Immature natural killer cell (primary cell): ENCODE measurements at places on chromosomes 2 and 18. TPM values are rescaled to one million over a fixed set of nuclear protein-coding genes. Genes with fewer than 3 reads are reported as not detected.

- DNase-seq = peak; percentile 31
Measured at GRCh38 chr18:24397694-24398368, at the start of gene OSBPL1A. OSBPL1A (minus strand) TSS chr18:24397824; CDS start chr18:24377533, 20,291 bp downstream.

DNA sequence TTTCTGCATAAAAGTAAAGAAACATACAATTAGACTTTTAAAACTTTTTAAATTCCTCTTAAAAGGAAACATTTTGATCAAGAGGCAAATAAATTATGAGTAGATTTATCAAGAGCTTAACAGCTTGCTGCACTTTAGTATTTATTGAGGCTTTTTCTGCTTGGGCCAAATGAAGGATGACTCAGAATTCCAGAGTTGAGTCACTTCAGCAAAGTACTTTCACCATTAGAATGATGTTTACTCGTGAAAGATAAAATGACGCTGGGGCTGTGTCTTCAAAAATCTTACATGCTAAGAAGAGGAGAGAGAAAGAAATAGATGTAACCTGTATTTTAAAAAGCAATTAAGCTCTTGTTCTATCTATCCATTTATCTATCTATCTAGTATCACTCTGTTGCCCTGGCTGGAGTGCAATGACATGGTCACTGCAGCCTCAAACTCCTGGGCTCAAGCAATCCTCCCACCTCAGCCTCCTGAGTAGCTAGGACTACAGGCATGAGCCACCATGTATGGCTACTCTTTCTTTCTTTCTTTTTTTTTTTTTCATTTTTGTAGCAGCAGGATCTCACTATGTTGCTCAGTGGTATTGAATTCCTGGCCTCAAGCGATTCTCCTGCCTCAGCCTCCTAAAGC is 75.3 kb upstream of the RIOK3 start:
- DNase-seq = no peak

DNA sequence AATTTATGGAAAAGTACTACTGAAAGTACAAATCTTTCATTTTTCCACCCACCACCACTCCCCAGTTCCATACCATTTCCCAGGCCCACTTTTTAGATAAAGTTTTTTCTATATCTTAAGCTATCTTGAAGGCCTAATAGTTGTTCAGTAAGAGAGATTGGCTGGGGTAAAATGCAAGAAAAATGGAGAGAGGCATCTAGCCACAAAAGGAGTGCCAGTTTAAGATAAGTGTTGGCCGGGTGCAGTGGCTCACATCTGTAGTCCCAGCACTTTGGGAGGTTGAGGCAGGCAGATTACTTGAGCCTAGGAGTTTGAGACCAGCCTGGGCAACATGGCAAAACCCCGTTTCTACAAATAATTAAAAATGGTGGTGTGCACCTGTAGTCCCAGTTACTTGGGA is 28.6 kb downstream of the NBEAL1 start:
- DNase-seq = no peak

- DNase-seq = no peak
Measured at GRCh38 chr2:23301136-23301535, 83.8 kb upstream of the KLHL29 start.

DNA sequence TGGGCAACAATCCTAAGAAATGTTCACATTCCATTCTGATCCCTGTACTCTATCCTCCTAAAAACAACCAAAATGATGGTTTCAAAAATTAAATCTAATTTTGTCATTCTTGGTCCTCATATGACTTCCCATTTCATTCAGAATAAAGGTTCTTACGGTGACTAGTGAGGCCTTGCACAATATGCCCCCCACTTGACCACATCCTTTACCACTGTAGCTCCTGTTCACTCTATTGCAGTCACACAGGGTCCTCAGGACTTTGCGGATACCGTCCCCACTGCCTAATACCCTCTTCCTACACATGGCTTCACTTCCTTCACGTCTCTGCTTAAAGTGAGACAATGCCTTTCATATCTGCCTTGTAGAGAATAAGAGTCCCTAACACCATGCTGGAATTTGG is 1058.7 kb upstream of the KLHL29 start:
- no peak for DNase-seq

- DNase-seq = peak; percentile 35
Measured at GRCh38 chr2:240200230-240201051, 60.0 kb upstream of the OTOS start.

DNA sequence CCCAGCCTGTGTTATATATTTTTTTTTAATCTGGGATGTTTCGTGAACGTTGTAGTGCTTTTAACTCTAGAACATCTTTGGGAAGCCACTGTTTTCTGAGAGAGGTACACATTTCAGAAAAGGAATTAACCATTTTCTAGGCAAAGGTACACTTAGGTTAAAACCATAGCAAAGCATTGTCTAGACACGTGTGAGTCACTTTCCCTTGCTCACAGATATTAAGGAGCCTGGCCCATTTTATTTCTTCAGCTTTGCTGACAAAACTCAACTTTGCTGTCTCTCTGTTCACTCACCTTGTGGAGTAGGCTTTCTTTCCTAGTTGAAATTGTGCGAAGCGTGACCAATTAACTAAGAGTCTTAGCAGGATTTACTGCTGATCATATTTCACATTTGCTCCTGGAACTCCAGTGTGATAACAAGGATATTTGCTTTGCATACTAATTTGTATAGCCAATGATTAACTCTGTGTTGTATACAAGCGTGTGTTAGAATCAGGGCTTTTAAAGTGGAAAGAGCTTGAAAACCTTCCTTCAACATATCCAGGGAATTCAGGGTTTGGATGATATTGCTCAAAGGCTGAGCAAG is 215.0 kb upstream of the AGAP1 start:
- no peak for DNase-seq

- no peak for DNase-seq
Measured at GRCh38 chr18:12295389-12296086, 12.5 kb upstream of the TUBB6 start.

- no peak for DNase-seq
Measured at GRCh38 chr18:74175658-74176057, 27.3 kb downstream of the TIMM21 start.

- no peak for DNase-seq
Measured at GRCh38 chr2:88160517-88160916, 9.6 kb upstream of the THNSL2 start.

DNA sequence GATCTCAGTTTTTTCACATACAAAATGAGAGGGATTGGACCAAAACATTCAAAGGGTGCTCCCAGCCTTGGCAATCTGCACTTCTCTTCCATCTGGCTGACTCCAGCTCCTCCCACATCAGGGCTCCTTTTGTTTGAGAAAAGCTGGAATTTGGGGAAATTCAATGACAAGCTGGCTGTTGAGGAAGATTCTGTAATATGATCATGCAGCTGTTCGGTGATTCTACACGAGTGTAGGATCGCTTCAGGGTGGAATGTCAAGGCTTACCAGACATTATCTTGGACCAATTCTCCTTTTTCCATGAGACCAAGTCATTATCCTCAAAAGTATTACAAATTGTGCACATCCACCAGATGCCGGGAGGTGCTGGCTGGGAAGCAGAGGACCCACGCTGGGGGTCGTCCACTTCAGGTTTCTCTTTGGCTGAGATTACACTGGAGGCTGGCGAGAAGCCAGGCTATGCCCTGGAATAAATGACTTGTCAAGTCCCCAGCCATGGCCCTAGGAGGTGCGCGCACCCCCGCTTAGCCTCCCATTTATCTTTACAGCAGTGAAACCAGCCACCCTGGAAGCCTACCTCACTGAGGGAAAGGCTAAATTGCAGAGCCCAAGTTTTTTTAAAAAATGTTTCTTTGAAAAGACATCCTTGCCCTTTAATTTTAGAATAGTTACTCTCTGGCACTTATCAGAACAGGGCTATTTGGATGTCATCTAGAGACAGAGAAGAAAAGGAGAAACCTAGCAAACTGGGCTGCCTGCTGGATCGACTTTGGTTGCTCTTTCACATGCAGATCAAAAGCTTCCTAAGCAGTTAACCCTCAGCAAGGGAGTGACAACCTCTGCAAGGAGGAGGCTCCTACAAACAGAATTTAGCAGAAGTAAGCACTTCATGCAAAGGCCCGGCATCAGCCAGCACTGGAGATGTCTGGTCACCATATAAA is 42.5 kb upstream of the LCLAT1 start:
- DNase-seq = no peak

- DNase-seq = no peak
Measured at GRCh38 chr2:175817221-175817620, 184.8 kb downstream of the LNPK start.

GRCh38 chr2:237353215-237353614 is 60.7 kb downstream of the COL6A3 start:
- DNase-seq = no peak

GRCh38 chr2:11154016-11154922 is 998 bp upstream of the SLC66A3 start:
- DNase-seq = no peak

DNA sequence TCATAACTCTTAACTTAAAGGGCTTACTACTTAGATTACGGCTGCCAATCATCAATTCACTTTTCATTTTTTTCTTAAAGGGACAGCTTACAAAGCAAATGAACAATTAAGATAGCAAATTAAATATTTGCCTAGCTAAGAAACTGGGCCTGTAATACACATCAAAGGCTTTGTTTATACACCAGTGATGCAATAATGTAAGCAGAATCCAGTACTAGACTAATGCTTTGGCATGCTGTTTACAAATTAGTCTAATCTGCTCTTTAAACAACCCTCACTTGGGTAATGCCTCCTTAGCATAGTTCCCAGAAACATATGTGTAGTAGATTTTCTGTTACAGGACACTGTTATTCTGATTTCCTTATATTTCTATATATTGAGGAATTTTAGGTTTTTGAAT is 105.8 kb downstream of the ARHGAP28 start:
- no peak for DNase-seq

- DNase-seq = no peak
Measured at GRCh38 chr2:218849721-218850120, 9.9 kb upstream of the WNT6 start.

DNA sequence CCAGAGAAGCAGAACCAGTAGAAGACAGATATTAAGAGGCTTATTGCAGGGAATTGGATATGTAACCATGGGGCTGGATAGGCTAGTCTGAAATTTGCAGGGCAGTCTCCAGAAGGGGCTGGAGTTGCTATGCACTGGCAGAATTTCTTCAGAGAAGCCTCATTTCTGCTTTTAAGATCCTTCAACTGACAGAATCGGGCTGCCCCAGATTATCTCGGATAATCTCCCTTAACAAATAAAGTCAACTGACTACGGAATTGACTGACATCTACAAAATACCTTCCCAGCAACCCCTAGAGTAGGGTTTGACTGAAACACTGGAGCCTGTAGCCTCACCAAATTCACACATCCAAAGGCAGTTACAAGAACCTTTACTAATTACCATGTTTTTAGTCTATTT is 136.4 kb downstream of the SOCS6 start:
- DNase-seq = no peak

GRCh38 chr18:77557046-77557587 is 307.5 kb downstream of the GALR1 start:
- no peak for DNase-seq

- no peak for DNase-seq
Measured at GRCh38 chr2:54652540-54652939, 70.9 kb upstream of the EML6 start.

The MLPH gene
- polyA plus RNA-seq = not detected

The SLC11A1 gene
- polyA plus RNA-seq = 1.8 TPM

The LRRC30 gene
- polyA plus RNA-seq = not detected

The NYAP2 gene
- polyA plus RNA-seq = not detected

The RGPD3 gene
- not detected for polyA plus RNA-seq

The RFX8 gene
- polyA plus RNA-seq = not detected

The ARHGEF33 gene
- not detected for polyA plus RNA-seq

The PLB1 gene
- polyA plus RNA-seq = 1.2 TPM

The TSPYL6 gene
- polyA plus RNA-seq = not detected

The GNLY gene
- polyA plus RNA-seq = 19,340 TPM

The PROKR1 gene
- not detected for polyA plus RNA-seq

The VSNL1 gene
- not detected for polyA plus RNA-seq

The PAX8 gene
- polyA plus RNA-seq = not detected

The RABL2A gene
- polyA plus RNA-seq = 15.4 TPM
